ENCODE measurements at places on chromosomes 7 and 10.

GRCh38 chr10:118908557-118909256, 120.8 kb upstream of the NANOS1 start:
- no peak for DNase-seq

DNA sequence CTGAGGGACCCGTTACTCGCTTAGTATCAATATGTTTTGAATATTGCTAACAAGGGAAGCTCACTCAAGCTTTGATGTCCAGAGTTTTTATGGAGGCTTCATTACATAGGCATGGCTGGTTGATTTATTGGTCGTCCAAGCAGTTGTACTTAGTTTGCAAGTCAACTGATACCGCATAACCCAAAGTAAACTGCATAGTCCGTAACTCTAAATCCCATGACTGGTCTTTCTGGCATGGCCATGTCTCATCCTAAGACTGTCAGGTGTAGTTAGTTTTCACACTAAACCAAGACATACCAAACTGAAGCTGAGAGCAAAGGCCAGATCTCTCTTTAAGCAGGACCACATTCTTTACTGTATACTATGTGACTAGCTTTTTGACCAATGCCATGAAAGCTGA, 397.9 kb downstream of the TFEC start:
- DNase-seq = no peak

- no peak for DNase-seq
Measured at GRCh38 chr10:103423748-103424147, 27.3 kb downstream of the PDCD11 start.

- no peak for DNase-seq
Measured at GRCh38 chr7:134707663-134708378, 61.2 kb downstream of the BPGM start.

- peak; percentile 13 for DNase-seq
Measured at GRCh38 chr7:1290026-1290678, 57.5 kb downstream of the UNCX start.

Measured in activated T-cell treated with anti-CD3 and anti-CD28 coated beads, Interleukin-2, amount 50 U/mL, for 72 hours (primary cell).